COR-L47 (cell line): ENCODE measurements at places on chromosomes 1 and 21.

DNA sequence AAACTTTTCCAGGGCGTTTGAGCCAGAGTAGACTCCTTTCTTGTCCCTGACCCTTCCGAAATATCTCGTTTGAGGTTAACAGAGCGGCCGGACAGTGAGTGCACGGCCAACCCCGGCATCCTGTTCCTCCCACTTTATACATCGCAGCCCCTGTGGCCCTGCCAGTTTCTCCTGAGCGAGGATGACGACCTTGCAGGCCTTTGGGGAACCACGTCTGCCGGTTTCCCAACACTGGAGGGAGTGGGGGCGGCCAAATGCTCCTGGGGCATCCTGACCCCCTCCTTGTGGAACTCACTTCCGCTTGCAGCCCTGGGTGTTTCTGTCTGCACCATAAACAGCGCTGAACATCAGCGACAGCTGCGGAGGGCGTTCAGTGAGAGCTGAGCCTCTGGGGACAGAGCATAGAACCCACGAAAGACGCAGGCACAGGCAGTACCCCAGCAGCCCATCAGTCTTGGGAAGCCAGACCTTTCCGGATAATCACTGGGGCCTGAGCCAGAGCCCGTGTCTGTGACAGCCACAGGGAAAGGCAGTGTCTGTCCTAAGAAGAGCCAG, 4.8 kb upstream of the KCNAB2 start:
- DNase-seq: no peak

DNA sequence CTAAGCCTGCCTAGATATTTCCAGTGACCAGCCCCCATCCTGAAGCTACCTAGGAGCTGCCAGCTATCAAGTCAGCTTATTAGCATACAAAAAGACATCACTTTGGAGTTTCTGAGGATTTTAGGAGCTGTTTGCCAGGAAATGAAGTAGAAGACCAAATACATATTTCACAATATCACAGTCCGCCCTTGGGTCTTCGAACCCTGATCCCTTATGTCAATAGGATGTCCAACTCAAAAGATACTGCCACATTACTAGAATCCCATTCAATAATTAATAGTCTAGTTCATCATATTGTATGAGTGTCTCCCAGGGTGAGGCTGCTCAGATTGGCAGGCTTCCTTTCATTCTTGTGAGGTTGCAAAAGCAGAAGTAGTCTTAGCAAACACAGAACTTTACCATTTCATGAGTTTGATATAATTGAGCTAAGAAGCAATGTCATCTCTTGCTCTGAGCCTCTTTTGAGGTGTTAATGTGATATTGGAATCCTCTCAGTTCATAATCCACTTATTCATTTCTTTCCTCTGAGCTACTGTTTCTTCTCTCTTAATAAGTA, 13.6 kb downstream of the IPO9 start:
- no peak for DNase-seq

GRCh38 chr21:41362605-41363369, 960 bp downstream of the MX2 start:
- no peak for DNase-seq

GRCh38 chr1:47257224-47257623, 25.2 kb upstream of the TAL1 start:
- no peak for DNase-seq

DNA sequence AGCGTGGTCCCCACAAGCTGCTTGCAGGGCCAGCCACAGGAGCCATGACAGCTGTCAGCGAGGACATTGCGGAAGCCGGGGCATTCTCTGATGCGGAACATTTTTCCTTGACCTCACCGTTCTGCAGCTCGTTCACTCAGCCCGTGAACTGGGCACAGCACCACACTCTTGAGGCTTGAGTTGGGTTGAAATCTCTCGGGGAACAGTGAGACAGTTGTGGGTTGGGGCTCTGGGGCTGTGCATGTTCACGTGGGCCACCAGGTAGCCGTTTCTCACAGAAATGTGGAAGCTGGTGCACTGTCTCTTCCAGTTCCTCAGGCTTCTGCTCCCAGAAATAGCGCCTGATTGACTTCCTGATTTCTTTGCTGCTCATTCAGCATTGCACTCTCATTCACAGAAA, 69.8 kb downstream of the SPSB1 start:
- no peak for DNase-seq

- no peak for DNase-seq
Observed at GRCh38 chr1:165927169-165927568, 99.8 kb downstream of the UCK2 start.

- DNase-seq: no peak
Observed at GRCh38 chr1:116769104-116769452, 14.8 kb downstream of the CD2 start.

DNA sequence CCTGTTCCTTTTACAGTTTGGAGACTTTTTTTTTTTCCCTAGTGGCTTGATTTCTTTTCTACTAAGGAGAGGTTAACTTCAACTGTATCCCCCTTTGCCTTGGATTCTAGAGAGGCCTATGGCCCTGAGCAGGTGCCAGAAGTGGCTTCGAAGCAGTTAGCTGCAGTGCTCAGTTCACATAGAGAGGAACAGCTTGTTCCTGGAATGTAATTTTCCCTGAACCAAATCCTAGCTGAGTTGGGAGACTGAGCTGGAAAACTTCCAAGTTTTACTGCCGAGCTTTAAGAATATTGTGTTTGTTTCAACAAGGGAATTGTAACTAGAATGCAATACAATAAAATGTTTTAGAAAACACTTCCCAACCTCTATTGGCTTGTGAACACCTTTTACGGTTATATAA, 17.5 kb downstream of the RD3 start:
- no peak for DNase-seq

GRCh38 chr1:160657250-160657781, 10.5 kb upstream of the SLAMF1 start:
- DNase-seq: no peak

- peak; percentile 46 for DNase-seq
Observed at GRCh38 chr1:27142464-27142863, 12.5 kb downstream of the SLC9A1 start.

- DNase-seq: no peak
Observed at GRCh38 chr1:229447809-229448252, 13.9 kb upstream of the ACTA1 start.

- DNase-seq: no peak
Observed at GRCh38 chr1:32197837-32198236, 2.6 kb upstream of the CCDC28B start.

DNA sequence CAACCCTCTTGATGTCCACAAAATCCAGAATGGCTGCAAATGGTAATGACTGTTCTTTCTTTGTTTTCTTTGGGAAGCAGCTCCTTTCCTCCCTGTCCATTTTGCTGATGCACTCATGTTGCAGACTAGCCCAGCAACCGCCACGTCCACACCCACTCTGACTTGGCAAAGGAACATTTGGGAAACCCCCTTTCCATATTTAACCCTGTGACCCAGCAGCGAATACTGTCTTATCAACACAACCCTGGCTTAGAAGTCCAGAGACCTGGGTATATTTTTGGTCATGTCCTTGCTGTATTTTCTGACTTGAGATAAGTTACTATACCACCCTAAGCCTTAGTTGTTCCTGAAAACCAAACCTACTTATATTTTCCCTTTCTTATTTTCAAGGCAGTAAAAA, 18.1 kb upstream of the SHE start:
- no peak for DNase-seq

DNA sequence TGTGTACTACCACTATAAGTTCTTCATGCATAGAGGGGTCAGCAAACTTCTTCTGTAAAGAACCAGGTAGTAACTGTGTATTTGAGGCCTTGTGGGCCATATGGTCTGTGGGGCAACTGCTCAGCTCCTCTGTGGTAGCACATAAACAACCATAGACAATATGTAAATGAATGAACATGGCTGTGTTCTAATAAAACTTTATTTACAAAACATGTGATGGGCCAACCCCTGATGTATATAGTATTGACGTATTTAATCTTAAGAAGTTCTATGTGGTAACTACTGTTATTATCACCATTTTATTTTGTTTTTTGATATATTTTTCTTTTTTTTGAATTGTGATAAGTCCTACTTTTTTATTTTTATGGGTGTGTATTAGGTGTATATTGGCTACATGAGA, 15.4 kb downstream of the TRAF5 start:
- no peak for DNase-seq

DNA sequence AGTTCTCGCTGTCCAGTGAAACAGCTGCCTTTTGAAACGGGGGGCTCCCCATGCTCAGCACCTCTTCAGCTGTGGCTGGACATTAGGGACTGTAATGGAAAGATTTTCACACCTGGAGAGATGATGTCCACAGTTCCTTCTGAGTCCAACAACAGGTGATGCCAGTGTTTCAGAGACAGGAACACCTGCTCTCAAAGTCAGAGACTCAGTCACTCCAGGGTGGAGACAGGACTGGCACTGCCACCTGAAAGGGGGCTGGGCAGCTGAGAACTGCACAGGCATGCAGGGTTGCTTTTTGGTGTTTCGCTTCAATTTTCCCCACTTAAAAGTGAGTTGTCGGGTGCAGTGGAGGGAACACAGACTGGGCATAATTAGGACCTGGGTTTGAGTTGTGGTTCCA, 124.8 kb downstream of the GALNT2 start:
- no peak for DNase-seq

- no peak for DNase-seq
Observed at GRCh38 chr1:233662575-233663304, 48.8 kb downstream of the KCNK1 start.

- DNase-seq: no peak
Observed at GRCh38 chr1:149846042-149846441, 53.3 kb upstream of the BOLA1 start.

- DNase-seq: no peak
Observed at GRCh38 chr21:25314247-25314646, 293.0 kb downstream of the MRPL39 start.

DNA sequence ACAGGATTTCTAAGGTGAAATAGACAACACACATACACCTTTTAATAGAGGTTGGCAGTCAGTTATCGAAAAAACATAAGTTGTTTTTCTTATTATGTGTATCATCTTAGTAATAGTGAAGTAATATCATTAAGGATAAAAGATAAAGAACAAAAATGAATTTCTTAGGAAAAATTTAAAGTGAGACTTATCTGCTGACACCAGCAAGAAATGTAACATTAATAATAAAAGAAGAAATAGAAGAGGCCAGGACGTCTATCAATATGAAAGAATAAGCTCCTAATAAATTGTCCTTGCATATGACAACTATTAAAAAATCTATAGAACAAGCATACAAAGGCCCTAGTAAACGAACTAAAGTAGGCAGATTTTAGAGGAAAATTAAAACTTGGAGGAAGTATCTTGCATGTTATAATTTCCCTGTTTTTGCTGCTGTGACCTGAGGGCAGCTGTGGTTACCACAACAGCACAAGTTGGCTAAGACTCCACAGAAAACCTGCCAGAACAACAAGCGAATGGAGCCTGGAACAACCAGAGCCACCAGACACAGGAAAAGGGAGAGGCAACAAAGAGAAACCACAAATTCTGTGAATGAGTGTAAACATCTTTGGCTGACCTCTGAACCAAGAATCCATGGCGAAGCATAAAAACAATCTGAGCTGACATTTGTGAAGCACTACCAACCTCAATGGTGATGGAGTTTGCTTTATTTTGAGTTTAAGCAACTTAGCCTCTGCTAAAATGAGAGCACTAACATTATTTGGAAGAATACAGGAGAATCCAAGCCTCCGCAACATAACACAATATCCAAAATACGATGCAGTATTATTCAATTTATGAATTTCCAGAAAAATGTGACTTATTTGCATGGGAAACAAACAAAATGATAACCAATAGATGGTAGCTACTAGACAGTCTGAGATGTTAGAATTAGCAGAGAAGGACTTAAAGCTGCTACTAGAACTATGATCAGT, 207.5 kb downstream of the KCNT2 start:
- no peak for DNase-seq

DNA sequence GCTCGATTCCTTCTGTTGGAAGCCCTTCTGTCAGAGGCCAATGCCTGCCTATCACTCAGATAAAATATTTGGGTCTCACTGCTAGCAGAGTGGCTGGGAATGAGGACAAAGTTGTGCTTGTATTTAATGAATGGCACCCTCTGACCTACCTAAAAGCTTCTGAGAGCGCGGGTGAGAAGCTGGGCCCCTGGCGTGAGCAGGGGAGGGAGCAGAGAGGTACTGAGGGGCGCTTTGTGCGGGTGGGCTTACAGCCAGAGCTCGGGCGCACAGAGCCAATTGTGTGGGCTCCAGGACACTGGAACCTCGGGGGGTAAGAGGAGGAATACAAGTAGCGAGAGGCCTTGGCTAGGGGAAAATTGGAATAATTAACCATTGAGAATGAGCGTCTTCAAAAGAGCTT, 32.3 kb downstream of the PCAT6 start:
- no peak for DNase-seq

DNA sequence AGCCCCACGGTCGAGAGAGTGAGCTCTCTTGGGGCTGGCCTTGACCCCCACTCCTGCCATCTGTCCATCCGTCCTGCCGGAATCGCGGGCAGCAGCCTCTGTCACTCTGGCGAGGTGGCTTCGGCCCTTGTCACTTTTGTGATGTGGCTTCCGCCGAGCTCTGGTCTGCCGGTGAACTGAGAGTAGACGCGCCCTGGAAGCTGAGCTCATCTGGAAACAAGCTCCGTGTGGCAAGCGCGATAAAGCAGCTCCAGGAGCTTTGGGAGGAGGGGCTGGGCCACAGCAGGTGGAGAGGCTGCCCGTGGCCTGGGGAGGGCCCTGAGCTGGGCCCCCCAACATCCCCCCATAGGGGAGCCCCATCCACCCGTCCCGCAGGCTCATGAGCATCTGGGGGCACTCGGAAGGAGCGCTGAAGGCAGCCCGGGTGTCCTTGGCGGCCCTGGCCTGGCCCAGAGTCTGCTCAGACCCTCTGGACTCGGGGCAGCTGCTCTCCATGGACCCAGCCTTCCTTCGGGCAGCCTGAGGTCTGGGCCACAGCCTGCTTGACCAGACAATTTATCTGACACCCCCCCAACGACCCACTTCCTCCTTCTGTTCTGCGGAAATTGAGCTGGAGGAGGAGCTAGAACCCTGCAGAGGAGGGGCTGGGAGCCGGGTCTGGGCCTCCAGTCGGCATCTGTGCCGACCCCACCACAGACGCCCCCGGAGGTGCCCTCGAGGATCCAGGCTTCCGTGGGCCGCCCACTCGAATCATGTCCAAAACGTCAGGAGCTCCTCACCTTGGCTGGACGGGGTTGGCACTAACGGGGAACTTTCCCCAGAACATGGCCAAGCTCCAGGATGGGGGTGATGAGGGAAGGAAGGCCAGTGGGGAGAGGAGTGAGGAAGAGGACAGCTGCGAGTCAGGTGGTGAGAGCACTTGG, 59.1 kb downstream of the SLC19A1 start:
- DNase-seq: no peak

DNA sequence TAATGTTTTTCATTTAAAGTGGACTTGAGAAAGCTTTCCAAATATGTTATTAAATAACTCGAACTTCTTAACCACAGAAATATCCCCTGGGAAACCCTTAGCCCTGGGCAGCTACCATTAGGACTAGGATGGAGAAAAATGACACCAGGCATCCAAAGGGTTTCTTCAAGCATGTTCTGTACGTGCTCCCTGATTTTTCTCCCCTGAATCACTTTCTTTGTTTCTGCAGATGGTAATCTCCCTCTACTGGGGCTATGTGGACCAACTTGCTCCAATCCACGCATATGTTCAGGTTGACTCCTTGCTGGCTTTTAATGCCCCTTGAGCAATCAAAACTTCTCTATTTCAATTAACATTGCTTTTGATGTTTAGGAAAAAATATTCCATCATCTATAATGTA, 312.7 kb upstream of the C1orf87 start:
- no peak for DNase-seq

- peak; percentile 7 for DNase-seq
Observed at GRCh38 chr1:60765204-60765603, 317.2 kb upstream of the NFIA start.

GRCh38 chr1:52852854-52853253, 10.3 kb downstream of the ZYG11A start:
- no peak for DNase-seq

- no peak for DNase-seq
Observed at GRCh38 chr1:23742670-23743286, 493 bp upstream of the ELOA start.

GRCh38 chr1:246527402-246528088, 20.5 kb upstream of the SMYD3 start:
- no peak for DNase-seq
